ENCODE measurements at places on chromosomes 2 and 18.
A peak's percentile ranks its signal among the peaks of the same experiment; 100 is the strongest.

DNA sequence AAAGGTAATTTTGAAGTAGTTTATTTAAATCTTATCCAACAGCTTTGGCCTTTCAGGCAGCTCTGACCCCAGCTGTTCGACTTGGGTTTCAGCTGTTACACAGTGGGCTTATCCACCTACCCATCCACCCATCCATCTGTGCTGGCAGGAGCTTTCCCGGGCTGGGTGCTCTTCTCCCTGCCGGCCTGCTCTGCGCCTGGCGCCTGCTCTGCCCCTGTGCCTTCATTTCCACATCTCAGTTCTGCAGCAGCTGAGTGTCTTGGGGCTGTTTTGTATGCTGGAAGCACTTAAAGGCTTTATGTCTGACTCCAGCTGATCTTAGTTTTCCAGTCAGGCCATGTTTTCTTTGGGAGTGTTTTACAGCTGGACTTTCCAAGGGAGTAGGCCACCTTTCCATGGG lies 24.2 kb downstream of the LDLRAD4 start:
- no peak for DNase-seq

DNA sequence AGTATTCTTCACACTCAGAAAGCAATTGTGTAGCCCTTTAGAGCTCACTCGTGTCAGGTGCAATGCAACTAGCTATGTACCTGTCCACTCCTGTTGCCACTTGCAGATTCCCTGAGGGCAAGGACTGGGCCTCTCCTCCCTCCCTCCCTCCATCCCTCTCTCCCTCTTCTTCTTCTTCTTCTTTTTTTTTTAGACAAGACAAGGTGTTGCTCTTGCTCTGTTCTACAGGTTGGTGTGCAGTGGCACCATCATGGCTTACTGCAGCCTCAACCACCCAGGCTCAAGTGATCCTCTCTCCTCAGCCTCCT lies 119.7 kb downstream of the ACKR3 start:
- DNase-seq, result peak; percentile 75

- no peak for DNase-seq
These were observed 212.0 kb upstream of the ID2 start for GRCh38 chr2:8469709-8470493.

DNA sequence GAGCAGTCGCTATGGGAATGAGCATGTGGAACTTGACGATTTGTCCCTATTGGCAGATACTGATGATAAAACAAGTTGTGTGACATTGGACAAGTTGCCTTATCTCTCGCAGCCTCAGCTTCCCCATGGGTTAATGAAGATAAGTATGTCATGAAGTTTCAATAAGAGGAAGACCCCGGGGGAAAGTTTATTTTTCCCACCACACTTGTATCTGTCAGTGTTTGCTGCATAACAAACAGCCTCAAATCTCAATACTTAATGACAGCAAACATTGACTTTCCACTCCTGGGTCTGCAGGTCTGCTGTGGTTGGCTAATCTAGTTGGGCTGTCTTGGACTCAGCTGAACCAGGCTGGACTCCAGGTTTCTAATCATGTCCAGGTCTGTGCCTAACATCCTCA lies 45.8 kb downstream of the INPP5D start:
- DNase-seq, result no peak

- peak; percentile 54 for DNase-seq
These were observed 920 bp downstream of the GULP1 start for GRCh38 chr2:188292348-188293239.

DNA sequence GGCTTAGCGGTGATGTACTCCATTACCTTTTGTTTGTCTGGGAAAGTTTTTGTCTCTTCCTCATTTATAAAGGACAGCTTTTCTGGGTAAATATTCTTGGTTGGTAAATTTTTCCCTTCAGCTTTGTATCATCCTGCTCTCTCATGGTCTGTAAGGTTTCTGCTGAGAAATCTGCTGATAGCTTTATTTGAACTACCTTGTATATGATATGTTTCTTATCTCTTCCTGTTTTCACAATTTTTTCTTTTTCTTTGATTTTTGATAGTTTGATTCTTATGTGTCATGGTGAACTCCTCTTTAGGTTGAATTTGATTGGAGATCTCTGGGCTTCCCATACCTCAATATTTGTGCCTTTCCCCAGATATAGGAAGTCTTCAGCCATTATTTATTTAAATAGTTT lies 44.7 kb downstream of the MSTN start:
- DNase-seq, result no peak

- DNase-seq, result peak; percentile 33
These were observed 344.9 kb downstream of the RBM43 start for GRCh38 chr2:150916467-150917396.

DNA sequence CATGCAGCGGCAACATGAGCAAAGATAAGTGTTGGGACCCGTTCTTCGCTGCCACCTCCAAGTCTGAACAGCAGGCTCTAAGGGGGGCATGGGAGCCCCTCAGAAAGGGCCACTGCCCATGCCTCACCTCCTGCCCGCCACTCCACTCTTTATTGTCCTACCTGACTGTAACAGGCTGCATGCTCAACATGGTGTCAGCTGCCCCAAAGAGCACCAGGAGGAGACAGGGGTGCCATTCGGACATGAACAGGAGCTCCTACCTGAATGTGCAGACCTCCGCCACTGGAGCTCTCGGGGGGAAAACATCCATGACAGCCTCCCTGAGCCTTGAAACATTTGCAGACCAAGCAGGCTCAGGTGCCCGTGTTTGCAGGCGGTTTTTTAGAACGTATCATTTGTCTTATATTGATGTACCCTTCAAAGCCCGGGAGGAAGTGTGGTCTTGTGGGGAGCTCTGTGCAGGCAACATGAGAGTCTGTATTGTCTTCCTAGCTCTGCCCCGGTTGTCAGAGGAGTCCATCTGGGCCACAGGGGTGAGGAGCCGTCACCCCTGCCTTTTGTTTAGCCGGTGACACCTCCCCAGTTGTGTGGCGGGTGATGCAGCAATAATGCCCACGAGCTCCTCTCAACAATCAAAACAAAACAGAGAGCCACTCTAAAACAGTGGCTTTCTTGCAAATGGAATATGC lies 35.1 kb upstream of the CD8A start:
- no peak for DNase-seq

- DNase-seq, result peak; percentile 25
These were observed 20.6 kb downstream of the MPPE1 start for GRCh38 chr18:11887328-11888128.

DNA sequence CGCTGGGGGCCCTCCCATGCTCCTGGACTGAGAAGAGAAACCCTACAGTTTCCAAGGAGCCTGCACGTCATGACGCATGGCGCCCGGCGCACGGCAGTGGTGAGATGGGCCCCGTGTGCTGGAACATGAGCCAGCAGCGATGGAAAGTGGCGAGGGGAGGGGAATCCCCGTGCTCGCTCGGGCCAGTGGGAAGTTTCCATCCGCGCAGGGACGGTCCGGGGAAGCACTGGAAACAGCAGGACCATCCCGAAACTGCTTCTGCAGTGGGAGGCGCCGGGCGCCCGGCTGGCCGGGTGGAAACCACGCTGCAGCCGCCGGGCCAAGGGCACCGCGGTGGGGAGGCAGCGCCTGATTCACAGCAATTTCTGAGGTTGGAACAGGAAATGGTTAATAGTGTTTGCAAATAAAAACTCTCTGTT lies 4.9 kb upstream of the PDCD1 start:
- DNase-seq, result no peak

DNA sequence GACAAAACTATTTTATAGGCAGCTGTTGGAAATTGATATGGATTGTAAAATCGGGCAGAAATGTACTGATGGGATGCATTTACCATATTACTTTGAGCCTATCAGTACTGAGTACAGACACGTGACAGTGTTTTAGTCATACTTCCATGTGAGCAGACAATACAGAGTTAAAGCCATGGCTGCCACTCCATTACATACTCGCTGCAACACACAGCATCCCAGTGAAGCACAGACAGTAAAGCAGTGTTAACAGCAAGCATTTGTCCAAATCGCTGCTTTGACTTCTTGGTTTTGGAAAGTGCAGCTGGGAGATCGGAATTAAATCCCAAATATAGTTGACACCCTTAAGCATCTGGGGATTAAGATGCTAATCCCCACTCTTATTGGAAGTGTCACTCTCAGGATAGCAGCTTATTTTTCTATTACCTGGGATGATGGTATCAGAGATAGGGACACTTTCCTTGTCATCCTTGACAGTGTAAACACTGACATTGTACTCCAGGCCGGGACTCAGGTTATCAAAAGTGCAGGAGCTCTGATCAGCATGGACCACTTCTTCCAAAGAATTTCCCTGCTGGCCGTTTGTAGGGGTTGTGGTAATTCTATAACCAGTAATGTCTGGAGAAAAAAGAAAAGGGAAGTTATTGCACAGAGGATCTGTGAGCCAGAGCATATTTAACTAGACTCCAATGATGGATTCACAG lies 41.6 kb downstream of the FN1 start:
- DNase-seq, result no peak

- no peak for DNase-seq
These were observed 21.6 kb downstream of the MBP start for GRCh38 chr18:77110936-77111335.

DNA sequence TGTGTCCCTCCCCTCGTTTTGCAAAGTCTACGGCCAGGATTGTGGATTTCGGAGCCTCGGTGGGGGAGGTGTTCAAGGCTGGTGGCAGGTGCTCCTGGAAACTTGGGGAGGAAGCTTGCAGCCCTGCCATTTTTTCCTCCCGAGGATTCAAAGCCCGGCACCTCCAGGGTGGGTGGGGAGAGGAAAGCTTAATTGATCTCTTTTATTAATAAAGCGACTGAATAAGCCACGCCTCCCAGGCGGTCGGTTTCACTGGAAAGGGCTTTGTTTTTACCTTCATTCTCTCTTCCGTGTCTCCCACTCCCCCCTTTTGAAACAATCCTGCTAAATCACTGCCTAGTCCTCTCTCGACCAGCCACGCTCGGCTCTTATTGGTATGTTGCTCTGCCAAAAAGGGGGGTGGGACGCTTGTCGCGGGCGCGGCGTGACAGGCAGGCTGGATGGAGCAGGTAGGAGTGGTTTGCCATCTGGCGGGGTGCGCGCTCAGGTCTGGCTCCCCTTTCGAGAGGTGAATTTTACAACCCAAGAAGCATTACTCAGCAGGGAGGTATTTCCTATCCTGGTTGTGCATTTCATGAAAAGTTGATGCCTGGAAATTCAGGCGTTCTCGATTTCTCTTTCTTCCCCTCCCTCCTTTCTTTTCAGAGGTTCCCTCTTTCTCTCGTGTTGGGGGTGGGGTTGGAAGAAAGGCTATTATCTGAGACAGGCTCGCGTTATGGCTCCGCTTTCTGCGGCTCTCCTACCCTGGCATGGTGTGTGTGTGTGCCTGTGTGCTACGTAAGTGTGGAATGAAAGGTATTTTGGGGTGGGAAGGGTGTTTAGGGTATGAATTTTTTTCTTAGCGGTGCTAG lies 1.4 kb downstream of the NEDD4L start:
- DNase-seq, result peak; percentile 77

GRCh38 chr2:159557437-159558034 lies 58.8 kb downstream of the BAZ2B start:
- DNase-seq, result peak; percentile 48

DNA sequence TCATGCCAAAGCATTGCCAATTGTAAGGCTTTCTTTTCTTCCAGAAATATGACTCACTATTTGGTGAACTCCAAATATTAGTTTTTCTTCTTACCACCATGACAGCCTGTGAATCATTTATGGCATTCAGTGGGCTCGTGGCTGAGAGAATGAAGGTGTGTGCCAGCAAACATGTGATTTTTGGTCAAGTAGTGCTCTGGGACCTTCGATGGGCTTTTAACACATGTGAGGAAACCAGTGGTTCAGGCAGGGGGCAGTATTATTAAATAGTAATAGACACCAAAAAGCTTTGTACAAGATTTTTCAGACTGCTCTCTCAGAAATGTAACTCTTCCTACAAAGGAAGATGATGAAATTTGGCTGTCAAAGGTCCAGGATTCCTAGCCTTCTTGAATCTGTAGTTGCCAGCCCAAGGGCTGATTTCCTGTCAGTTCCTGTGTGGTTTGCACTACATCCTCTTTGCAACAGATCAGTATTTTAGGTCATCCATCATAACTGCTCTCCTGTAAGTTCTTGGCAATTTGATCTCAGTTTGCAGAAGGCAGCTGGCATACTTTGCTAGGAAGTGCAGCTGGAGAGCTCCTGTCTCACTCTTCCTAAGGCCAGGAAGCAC lies 64.3 kb downstream of the BABAM2 start:
- DNase-seq, result peak; percentile 91

DNA sequence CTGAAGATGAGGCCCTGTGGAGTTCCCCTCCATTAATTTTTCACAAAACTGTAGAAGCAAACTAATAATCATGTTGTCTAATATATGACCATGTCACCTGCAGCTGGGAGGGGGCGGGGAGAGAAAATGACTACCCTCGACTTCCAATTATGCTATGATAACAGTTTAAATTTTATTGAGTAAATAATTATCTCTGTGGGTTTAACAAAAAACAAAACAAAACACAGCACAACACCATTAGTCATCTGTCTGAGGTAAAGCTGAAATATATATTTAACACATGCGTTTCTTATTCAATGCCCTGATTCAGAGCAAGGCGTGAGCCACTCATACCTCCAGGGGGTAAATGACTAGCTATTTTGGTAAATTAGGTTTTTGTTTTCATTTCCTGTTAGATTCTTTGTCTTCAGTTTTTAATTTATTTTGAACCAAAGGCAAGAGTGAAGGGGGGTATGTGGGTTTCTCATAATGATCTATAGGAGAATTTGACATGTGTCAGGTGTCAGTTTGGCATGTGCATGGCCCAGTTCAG lies 77.4 kb upstream of the ZCCHC2 start:
- peak; percentile 83 for DNase-seq

GRCh38 chr18:65016631-65017371 lies 734.0 kb upstream of the CDH7 start:
- DNase-seq, result no peak

- DNase-seq, result no peak
These were observed 427.5 kb downstream of the PARD3B start for GRCh38 chr2:204972606-204973336.
